ENCODE measurements at places on chromosomes 6 and 20.

- DNase-seq, result no peak
Measured at GRCh38 chr20:20463933-20464374, 96.0 kb downstream of the INSM1 start.

DNA sequence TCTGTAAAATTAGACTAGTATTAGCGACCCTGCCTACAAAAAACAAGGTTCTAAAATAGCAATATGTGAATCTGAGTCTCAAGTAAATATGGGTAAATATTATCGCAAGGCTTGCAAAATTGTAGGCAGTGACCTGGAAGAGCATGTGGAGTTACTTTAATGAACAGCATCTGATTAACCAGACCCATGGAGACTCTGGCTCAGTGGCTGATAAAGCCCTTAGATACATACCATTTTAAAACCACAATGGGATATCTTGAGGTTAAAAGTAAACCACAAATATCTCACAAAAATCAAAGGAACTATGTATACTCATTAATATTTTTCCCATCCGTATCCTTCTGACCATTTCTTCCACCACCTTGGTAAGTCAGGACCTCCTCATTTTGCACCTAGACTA is 187.0 kb downstream of the MTFR2 start:
- DNase-seq, result no peak

DNA sequence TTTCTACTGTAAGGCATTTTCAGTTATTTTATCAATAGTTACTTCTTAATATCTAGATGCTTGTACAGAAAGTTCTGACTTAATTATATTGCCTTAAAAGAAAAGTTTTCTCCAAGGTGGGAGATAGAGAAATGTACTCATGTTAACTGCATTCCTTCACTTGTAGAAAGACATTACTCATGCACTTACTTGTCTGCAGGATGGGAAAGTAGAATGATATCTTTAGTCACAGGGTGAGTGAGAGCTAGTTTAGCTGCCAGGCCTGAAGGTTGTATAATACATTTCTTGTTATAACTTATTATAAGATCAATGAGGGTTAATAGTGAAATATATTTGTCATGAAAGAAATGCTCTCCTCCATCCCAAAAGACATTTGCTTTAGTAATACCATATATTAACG is 92.1 kb downstream of the CRYBG1 start:
- no peak for DNase-seq

DNA sequence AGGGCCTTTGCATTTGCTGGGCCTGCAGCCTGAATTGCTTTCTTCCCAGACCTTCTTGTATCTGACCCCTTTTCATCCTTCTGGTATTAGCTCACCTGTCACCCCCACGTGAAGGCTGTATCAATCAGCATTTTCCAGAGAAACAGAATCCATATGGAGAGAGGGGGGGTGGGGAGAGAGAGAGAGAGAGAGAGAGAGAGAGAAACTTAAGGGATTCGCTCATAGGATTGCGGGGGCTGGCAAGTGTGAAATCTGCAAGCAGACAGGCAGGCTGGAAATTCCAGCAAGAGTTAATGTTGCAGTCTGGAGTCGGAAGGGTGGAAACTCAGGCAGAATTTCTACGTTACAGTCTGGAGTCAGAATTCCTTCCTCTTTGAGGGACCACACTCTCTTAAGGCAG is 410.7 kb upstream of the SULF2 start:
- no peak for DNase-seq

DNA sequence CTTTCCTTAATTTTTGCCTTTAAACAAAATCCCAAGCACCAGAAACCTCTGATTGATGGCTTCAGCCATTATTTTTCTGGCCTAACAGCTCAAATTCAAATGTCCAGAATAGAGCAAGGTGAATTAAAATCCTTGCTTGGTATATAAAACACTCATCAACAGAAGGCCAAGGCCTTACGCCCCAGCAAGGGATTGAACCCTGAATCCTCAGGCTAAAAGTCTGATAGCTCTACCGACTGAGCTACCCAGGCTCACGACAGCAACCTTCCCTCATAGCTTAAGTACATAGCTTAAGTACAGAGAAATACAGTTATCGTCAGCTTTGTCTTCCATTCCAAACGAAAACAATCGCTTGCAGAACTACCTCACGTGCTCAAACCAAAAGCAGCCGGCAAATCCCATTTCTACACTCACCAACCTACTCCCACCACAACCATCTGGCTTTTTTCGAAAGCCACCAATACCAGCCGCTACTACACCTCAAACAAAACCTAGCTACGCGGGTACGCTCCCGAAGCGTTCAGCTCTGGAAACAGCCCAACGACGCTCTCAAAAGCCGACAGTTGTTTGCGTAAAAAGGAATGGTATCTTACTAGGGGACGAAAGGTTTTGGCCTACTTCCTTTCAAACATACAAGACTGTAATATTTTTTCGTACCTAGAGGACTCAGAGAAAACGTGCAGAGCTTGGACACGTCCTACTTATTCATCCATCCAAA is 167.5 kb downstream of the GPX5 start:
- no peak for DNase-seq

- DNase-seq, result peak; percentile 76
Measured at GRCh38 chr20:63553251-63553932, 567 bp upstream of the FNDC11 start.

- no peak for DNase-seq
Measured at GRCh38 chr6:650098-650497, 6.8 kb downstream of the HUS1B start.

DNA sequence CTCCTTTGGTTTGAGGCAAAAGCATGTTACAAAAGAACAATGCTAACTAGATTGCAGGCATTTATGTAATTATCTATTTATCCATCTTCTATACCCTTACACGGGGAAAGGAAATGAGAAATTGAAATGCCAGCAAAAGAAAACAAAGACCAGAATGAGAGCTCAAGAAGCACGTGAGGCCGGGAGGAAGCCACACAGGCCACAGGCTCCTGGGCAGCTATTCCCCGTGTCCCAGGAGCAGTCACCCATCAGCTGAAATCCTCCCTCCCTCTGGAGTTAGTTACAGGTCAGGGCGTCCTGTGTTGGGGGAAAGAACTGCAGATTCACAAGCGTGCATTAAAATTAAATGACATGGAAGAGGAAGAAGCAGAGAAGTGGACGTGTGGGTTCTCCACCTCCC is 64.7 kb upstream of the RPS6KA2 start:
- DNase-seq, result no peak

GRCh38 chr20:58481481-58482021 is 33.6 kb downstream of the APCDD1L start:
- peak; percentile 53 for DNase-seq

- DNase-seq, result no peak
Measured at GRCh38 chr20:10661261-10661660, 12.5 kb downstream of the JAG1 start.

DNA sequence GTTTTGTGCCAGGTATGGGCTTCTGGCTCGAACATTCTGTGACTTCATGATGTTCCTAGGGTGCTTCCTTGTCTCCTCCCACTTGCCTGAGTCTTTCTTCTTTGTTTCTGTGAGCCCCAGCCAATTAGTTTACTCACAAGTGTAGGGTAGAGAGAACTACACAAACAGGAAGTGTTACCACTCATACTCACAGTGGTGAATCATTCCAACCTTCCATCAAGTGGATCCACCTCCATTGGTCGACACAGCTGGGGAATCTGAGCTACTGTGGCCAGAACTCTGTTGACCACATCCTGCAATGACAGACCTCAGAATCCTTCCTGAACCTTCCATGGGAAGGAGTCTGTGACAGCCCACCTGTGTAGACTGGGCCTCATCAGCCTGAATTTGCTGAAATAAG is 76.8 kb downstream of the UNC5CL start:
- DNase-seq, result no peak

GRCh38 chr20:23313271-23313670 is 37.3 kb upstream of the NXT1 start:
- DNase-seq, result no peak

GRCh38 chr20:44543358-44543757 is 21.5 kb upstream of the SERINC3 start:
- DNase-seq, result no peak

DNA sequence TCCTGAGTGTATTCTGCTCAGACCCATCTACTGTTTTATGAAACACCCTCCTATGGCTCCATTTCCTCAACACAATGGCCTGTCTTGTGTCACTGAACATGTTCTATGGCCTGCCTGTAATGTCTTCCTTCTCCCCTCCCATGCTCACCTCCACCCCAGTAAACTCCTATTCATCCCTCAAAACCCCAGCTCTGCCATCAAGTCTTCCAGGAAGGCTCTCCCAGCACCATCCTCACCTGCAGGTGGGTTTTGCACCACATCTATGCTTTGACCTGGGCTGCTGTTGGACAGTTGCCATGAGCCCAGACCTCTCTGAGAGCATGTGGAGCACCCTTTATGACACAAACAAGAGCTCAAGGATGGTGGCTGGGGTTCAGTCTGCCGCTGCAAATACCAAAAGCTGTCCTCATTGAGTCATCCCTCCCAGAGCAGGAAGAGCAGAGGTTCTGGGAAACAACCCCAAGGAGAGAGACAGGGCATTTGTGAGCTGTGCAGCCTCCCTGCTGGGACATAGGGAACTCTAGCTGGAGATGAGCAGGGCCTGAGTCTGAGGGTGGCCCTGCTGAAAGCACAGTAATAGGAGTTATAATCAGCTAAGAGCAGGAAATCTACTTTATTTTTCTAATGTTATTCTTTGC is 93.8 kb upstream of the CD93 start:
- no peak for DNase-seq

- no peak for DNase-seq
Measured at GRCh38 chr20:57382516-57382915, 8.7 kb upstream of the RBM38 start.

DNA sequence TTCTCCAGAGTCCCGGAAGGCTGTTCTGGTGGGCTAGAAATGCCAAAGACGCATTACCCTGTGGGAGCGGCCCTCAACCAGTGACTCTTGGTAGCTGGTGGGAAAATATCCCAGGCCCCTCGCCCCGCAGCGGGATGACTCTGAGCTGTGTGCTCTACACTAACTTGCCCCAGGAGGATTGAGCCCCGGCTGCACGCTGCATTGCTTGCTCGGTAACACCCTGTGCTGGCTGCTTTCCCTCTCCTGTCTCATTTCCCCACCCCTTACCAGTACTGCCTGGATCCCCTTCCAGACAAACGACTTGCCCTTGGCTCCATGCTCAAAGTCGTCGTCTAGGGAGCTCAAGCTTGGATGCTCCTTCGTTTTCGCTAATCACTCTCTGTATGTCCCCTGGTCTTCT is 411.8 kb upstream of the SULF2 start:
- DNase-seq, result no peak

DNA sequence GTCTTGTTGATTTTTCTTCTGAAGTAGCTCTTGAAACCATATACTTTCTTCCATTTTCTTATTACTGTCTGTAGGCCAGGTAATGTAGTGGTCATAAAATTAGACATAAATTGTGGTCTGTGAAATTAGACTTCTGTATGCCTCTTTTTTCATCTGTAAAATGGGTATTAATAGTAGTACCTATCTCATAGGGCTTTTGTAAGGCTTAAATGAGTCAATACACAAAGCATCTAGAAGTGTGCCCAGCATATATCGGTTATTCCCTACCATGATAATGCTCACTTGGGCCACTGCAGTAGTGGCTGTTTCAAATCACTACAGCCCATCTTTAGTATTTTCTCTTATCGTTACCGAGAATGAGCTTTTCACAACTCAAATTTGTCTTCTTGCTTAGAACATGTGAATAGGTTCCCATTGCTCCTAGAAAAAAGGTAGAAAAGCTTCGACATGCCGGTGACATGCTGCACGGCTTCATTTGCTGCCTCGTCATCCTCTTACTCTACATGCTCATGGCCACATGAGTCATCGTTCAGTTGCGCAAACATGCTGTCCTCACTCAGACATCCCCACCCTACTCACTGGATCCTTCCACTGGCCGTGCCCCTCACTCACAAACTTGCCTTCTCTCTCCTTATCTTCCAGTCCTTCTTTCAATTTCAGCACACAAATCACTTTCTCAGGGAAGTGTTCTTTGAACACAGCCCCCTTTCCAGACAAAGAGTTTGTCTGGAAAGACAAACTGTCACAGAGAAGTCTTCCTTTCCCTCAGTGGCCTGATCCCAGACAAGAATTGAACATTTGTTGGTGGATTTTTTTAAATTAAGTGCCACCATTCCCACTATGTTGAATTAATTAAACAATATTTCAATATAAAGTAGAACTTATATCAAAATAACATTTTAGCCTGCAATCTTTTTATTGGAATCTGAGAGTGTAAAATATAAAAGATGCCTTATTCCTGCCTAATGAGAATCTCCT is 32.2 kb upstream of the ERVFRD-1 start:
- no peak for DNase-seq

Data from stimulated activated CD4-positive, alpha-beta T cell treated with anti-CD3 and anti-CD28 coated beads, Interleukin-12 subunit alpha, Interleukin-12 subunit beta, amount 100 ng/mL, for 24 hours (primary cell).